Aortic smooth muscle cell (primary cell): ENCODE measurements at places on chromosomes 11 and 22. TPM values are rescaled to one million over a fixed set of nuclear protein-coding genes. Genes with fewer than 3 reads are reported as not detected.

The HEPHL1 gene
- total RNA-seq, result not detected in 2 replicates

The TNNT3 gene
- 0.25 and 0.26 TPM in 2 replicates for total RNA-seq

The SEC14L3 gene
- total RNA-seq, result not detected in 2 replicates

The OR6A2 gene
- total RNA-seq, result 0.13 and 0.19 TPM in 2 replicates

The SMPD1 gene
- total RNA-seq, result 54.4 and 71.0 TPM in 2 replicates
